ENCODE measurements at places on chromosomes 16 and 17. TPM values are rescaled to one million over a fixed set of nuclear protein-coding genes. Genes with fewer than 3 reads are reported as not detected.

DNA sequence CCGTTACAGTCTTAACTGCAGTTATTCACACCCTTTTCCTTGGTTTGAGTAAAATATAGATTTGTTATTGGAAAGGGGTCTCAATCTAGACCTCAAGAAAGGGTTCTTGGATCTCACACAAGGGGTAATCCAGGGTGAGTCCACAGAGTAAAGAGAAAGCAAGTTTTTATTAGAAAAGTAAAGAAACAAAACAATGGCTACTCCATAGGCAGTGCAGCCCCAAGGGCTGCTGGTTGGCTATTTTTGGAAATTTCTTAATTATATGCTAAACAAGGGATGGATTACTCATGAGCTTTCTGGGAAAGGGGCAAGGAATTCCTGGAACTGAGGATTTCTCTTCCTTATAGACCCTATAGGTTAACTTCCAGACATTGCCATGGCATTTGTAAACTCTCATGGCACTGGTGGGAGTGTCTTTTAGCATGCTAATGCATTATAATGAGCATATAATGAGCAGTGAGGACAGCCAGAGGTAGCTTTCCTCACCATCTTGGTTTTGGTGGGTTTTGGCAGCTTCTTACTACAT is 24.5 kb upstream of the MILR1 start:
- DNase-seq, result no peak

- no peak for DNase-seq
Measured at GRCh38 chr17:74528491-74529199, 2.6 kb downstream of the CD300LB start.

DNA sequence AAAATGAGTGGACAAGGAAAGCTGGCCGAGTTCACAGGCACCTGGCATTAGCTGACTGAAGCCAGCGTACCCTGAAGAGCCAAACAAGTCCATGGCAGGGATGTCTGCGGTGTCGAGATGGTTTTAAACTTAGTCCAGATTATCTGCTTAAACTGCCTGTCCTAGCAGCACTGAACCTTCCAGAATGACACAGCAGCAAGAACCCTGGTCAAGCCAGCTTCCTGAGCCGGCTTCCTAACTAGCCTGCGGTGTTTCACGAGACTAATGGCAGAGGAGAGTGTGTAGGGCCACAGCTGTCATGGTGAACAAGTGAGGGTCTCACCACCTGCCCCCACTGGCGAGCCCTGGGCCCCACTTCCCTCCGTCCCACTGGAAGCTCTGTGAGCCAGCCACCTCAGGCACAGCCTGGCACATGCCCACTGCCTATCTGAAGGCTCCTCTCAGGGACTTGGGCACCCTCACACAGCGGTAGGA is 28.8 kb upstream of the MTSS2 start:
- peak; percentile 33 for DNase-seq

GRCh38 chr17:78915872-78916632 is 9.1 kb downstream of the TIMP2 start:
- peak; percentile 53 for DNase-seq

- DNase-seq, result no peak
Measured at GRCh38 chr16:57518520-57518919, 17.9 kb downstream of the CCDC102A start.

GRCh38 chr16:86567701-86568581 is 1.3 kb downstream of the FOXC2 start:
- peak; percentile 71 for DNase-seq

DNA sequence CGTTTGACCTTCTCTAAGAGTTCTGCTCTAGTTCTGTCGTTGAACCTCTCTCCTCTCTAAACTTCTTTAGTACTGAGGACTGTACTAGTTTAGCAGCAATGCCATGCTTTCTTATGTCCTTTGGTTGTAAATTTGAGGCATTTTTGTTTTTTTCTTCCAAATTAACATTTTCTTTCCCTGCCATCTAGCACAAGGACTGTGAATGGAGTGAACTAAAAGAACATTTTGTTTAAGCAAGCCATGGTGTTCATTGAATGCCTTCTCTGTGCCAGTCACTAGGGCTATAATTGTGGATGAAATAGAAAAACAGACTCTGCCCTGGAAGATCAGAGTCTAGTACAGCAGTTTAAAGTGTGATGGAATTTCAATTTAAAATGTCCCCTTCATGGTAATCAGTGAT is 137.9 kb downstream of the FTO start:
- DNase-seq, result no peak

- DNase-seq, result peak; percentile 32
Measured at GRCh38 chr17:1617620-1618174, 10.9 kb downstream of the SLC43A2 start.

DNA sequence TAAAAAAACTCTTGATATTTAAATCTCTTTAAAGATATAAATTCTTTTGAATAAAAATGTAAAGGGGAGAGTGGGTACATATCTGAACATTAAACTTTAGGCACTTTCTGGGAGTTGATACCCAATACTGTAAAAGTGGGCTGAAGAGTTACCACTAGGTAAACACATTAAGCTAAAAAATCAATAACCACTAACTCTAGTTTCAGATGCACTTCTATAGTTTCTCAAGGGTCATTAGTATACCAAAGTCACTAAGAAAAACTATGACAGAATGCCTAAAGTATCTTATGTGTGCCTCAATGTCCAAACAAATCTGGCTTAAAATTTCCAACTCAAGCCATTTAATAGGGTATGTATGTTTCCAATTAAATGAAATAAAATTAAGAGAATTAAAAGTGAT is 13.1 kb upstream of the CFDP1 start:
- DNase-seq, result no peak

DNA sequence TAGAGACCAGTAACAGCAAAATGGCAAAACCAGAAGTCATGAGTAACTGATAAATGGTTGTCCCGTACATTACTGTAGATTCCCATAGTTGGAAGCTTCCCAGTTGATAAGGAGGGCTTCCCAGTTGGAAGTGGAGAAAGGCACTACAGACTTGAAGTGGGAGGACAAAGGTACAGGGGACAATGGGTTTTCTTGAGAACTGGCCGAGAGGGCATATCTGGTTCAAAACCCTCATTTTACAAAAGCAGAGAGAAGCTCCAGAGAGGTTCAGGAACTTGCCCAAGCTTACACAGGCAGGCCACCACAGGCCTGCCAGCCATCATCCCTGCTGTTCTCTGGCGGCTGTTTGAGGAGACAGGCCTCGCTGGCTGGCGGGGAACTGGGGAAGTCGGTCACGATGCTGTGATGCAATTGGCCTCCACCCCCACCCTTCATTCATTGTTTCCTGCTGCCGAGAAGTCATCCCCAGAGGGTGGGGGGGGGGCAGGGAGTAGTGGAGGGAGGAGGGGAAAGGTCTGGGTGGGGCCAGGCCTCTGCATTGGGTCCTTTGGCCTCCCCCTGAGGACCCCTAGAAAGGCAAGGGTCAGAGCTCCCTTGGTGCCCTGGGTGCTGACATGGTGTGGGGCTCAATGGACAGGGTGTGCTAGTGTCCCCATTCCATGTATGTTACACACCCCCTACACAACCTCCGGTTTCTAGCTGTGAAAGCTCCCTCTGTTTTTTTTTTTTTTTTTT is 3.0 kb downstream of the UBALD2 start:
- DNase-seq, result peak; percentile 70

The NEK8 gene
- total RNA-seq, result 2.8 TPM

The CMTM2 gene
- not detected for total RNA-seq

The P2RX1 gene
- total RNA-seq, result under 0.01 TPM

The TMEM94 gene
- total RNA-seq, result 35.0 TPM

The ARL16 gene
- total RNA-seq, result 22.3 TPM

The TBC1D28 gene
- total RNA-seq, result not detected

Data from fibroblast of lung (primary cell).